Progenitor cell of endocrine pancreas (in vitro differentiated cells): ENCODE measurements at places on chromosomes 16 and 17.

DNA sequence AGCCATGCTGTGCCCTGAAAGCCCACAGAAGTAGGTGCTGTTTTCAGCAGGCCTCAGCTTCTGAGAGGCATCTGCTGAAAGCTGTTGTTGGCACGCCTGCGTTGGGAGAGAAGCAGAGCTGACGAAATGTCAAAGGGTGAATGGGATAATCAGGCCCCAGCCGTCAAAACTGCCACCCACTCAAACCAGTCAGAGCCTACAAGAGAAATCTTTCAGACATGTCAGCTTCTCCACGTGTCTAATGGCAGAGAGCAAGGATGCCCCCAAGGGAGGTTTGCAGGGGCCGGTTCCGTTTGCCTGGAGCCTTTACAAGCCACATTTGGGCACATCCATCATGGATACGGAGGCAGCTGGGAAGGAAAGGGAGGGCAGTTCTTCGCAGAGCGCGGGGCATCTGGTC lies 568.2 kb upstream of the EEF2KMT start:
- no peak for DNase-seq

DNA sequence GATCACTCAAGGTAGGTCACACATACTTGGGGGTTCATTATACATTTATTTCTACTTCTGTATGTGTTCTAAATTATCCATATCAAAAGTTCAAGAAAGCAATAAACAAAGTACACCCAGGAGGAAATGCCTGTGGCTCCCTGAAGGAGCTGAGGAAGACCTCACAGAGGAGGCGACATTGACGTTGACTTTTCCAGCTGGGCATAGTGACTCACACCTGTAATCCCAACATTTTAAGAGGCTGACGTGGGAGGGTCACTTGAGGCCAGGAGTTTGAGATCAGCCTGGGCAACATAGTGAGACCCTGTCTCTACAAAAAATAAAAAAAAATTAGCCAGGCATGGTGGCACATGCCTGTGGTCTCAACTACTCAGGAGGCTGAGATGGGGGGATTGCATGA lies 16.3 kb downstream of the ITGAD start:
- no peak for DNase-seq

DNA sequence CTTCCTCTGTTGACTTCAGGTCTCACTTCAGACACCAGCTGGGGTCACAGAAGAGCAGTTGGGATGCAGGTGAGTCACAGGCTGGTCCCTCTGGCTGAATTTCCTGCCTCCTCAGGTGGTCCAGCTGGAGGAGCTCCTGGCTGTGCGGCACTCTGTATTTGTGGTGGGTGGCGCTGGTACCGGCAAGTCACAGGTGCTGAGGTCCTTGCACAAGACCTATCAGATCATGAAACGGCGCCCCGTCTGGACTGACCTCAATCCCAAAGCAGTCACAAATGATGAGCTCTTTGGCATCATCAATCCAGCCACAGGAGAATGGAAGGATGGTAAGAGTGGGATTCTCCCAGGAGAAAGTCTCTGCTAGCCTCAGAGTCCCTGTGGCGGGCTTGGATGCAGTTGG lies 149.2 kb downstream of the DNAH9 start:
- no peak for DNase-seq

DNA sequence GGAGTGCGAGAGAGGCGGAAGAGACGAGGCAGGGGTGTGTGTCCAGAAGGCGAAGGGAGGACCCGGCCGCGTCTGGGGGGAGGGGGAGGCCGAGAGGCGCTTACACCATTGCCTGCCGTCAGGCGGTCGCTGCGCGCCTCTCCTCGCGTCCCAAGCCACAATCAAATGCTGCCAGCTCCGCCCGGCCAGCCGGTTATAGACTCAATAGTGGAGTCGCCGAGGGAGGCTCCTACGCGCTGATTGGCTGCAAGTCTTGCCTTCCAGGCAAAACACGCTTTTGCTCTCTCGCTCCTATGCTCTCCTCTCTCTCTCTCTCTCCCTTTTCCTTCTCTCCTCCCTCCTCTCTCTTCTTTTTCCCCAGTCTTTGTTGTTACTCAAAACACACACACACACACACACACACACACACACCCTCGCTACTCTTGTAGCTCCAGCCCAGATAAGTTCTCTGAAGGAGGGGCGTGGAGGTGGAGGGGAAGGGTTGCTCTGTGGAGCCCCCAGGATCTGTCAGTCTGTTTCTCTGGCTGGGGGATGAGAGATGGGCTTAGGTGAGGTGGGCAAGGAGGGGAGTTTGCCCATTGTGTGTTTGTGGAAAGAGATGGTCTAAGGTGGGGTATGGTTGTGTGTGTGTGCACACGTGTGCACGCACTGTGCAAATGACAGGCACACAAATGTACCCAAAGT lies at the start of gene DLX3:
Gene DLX3 (minus strand): TSS at position 170 of the 684 bp plus-strand sequence. CDS start 226 bp downstream, outside the sequence.
- peak; percentile 65 for DNase-seq

DNA sequence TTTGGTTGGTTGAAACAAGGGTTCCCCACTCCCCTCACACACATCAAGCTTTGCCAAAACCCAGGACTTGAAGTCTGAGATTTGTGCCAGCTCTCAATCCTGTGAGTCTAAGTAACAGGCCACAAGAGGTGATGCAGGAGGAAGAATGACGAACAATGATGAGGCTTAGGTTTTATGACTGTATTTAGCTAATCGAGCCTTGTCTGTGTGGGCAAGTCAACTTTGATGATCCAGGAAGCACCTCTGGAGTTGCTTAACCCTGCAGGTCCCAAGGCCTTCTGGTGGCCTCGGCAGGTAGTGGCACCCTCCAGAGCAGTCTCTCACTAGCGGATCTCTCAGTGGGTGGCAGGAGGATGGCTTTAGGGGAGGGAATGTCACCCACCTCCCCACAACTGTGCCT lies 28.7 kb downstream of the CDK5RAP3 start:
- no peak for DNase-seq
